Thoracic aorta (tissue), 2 donors: ENCODE measurements at places on chromosomes 6 and 20. TPM values are rescaled to one million over a fixed set of nuclear protein-coding genes. Genes with fewer than 3 reads are reported as not detected.

Gene PROKR2
- not detected for total RNA-seq

Gene SNAP91
- total RNA-seq = 3.0 TPM

Gene FANCE
- total RNA-seq = 6.2 TPM

Gene ZNF133
- total RNA-seq = 13.7 TPM

Gene RSPO3
- 1.1 TPM for total RNA-seq

Gene YWHAB
- total RNA-seq = 135 TPM

Gene GNRH2
- not detected for total RNA-seq

Gene TP53TG5
- total RNA-seq = not detected

Gene AVP
- not detected for total RNA-seq

Gene SERPINB1
- 41.0 TPM for total RNA-seq

Gene GNAS-AS1
- 0.21 TPM for total RNA-seq

Gene SLC22A7
- not detected for total RNA-seq

Gene FAM217A
- not detected for total RNA-seq

Gene HLA-DQA1
- 4.5 TPM for total RNA-seq

Gene BHLHE23
- not detected for total RNA-seq

Gene LSM14B
- 38.7 TPM for total RNA-seq

Gene PI3
- total RNA-seq = not detected

Gene PROCR
- total RNA-seq = 66.9 TPM

Gene MPIG6B
- total RNA-seq = not detected

Gene KIAA0408
- total RNA-seq = 4.7 TPM

Gene CGA
- not detected for total RNA-seq

Gene KIAA1755
- 45.4 TPM for total RNA-seq

Gene MAN1A1
- 115 TPM for total RNA-seq

Gene NMBR
- total RNA-seq = not detected

Gene OR2B6
- not detected for total RNA-seq

Gene RNF39
- not detected for total RNA-seq

Gene IYD
- total RNA-seq = 2.3 TPM

Gene HUS1B
- total RNA-seq = 0.71 TPM

Gene TFAP2D
- total RNA-seq = not detected

Gene ERVFRD-1
- total RNA-seq = not detected

Gene PRDM13
- not detected for total RNA-seq

Gene PRELID3B
- total RNA-seq = 30.5 TPM

Gene RAET1L
- total RNA-seq = not detected

Gene RHAG
- not detected for total RNA-seq

Gene SLC13A3
- 4.9 TPM for total RNA-seq

Gene ME1
- 13.8 TPM for total RNA-seq

Gene ITPR3
- 21.2 TPM for total RNA-seq

Gene PPP1R16B
- total RNA-seq = 7.3 TPM

Gene PGBD1
- 7.3 TPM for total RNA-seq

Gene LAMA5
- total RNA-seq = 289 TPM
